ENCODE measurements at places on chromosomes 4 and X.

DNA sequence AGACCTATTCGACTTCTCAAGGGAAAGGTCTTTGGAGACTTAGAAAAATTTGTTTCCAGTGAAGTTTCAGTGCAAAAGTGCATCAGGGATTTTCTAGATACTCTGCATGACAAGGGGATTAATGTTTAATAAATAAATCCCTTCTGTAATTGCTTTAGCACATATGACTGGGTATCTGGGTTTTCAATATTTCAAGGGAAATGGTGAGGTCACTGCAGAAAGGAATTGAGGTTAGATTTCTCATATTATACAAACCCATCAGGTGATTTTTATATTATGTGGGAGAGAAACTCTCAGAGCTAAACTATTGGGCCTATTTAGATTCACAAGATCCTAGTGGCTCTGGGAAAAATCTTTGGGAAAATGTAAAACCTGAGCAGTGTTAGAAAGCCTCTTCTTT, 48.3 kb upstream of the SLC4A4 start:
- no peak for DNase-seq

DNA sequence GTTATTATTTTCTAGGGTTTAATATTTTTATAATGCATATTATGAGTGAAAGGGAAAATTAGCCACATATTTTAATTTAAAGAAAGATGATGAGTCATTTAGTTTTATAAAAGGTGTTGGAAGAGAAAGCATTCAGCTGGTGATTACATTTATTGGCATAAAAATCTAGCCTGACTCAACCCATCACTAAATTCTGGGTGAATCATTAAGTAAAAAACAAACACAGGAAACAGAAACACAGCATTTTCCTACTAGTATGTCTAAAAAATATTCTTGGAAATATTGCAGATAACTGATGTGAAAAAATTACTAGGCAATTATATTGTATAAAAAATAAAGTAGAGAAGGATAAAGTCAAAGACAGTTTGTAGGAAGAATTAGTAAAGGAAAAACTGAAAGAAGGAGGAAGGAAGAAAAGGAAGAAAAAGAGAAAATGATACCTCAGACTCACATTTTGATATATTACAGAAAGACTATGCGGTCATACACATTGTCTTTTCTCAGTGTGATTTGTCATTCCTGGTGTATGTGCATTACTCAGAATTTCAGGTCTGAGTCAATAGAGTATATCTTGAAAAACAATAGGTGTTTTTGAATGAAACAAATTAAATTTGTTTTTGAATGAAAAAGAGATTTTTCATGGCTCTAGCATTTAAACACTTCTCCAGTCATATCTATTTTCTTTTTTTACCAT, 48.0 kb upstream of the SPOCK3 start:
- no peak for DNase-seq

DNA sequence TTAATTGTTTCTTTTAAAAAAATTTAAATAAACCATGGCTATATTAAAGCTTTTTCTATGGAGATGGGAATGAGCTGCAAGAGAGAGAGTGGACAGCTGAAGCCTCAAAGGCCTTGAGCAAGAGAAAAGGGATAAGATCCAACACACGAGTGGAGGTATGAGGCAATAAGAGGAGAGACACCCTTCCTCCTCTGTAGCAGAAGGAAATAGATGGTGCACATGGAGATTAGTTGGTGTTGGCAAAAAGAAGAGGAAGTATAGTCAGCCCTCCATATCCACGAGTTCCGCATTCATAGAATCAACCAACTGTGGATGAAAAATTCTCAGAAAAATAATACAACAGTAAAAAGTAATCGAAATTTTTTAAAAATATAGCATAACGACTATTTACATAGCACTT, 3.2 kb downstream of the CXorf38 start:
- no peak for DNase-seq

- no peak for DNase-seq
These were observed 2.8 kb downstream of the CMC4 start for GRCh38 chrX:155068165-155068564.

DNA sequence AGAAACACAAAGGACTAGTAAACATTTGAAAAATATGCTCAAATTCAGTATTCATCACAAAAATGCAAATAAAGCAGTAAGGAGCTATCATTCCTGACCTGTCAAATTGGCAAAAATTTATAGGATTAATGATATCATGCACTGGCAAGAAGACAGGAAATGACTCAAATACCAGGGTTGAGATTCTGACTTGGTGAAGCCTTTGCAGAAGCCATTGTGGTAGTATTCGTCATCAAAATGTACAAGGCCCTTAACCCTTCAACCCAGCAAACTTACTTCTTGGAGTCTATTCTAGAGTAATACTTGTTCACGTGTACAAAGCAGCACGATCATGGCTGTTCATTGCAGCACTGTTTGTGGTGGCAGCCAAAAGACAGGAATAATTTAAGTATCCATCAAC, 132.4 kb downstream of the ENOX2 start:
- DNase-seq: no peak

DNA sequence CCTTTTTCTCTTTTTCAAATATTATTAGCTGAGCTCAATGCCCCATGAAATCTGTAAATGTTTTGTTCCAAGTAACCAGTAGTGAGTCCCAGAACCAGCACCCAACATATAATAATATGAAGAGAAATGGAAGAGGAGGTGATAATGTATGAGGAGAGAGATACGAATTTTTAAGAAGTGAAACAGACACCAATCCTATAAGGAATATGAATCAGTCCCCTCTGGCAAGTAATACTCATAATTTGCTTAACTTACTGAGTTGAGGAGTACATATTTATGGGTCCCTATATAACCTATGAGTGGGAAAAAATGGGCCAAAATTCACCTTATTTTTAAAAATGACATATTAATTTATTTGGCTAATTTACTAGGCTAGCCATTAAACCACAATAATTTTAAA, 8.4 kb upstream of the CBR4 start:
- DNase-seq: no peak
